Renal cortical epithelial cell (primary cell): ENCODE measurements at places on chromosomes 6 and 20. TPM values are rescaled to one million over a fixed set of nuclear protein-coding genes. Genes with fewer than 3 reads are reported as not detected.

- no peak for DNase-seq
Observed at GRCh38 chr6:19827247-19827646, 9.9 kb upstream of the ID4 start.

Gene PLCB1
- 0.17 and 2.0 TPM in 2 replicates for total RNA-seq

DNA sequence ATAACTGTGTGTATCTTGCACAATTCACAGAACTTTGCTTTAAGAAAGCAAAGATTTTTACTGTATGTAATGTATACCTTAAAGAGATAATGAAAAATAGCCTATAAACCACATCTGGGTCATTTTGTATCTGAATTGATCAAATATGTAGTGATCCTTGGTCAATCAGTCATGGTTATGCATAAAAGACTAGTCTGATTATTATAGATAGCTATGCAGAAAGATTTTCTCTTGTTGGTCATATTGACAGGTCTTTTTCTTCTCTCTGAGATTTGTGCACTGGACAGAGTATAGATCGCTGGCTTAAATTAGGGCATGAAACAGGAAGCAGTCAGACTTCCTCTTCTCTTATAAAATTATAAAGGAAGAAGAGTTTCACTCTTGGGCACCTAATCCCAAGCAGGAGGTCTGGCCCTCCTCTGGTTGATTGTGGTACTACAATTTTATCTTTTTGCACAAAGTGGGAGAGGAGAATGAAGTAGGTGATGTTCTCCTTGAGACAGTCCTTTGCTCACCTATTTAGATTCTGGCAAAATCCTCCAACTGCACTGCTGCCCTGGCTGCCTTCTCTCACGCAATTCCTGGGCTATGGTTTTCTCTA is 380.9 kb upstream of the RGS17 start:
- peak; percentile 15 for DNase-seq

GRCh38 chr6:142856624-142857232 is 88.2 kb downstream of the HIVEP2 start:
- no peak for DNase-seq

DNA sequence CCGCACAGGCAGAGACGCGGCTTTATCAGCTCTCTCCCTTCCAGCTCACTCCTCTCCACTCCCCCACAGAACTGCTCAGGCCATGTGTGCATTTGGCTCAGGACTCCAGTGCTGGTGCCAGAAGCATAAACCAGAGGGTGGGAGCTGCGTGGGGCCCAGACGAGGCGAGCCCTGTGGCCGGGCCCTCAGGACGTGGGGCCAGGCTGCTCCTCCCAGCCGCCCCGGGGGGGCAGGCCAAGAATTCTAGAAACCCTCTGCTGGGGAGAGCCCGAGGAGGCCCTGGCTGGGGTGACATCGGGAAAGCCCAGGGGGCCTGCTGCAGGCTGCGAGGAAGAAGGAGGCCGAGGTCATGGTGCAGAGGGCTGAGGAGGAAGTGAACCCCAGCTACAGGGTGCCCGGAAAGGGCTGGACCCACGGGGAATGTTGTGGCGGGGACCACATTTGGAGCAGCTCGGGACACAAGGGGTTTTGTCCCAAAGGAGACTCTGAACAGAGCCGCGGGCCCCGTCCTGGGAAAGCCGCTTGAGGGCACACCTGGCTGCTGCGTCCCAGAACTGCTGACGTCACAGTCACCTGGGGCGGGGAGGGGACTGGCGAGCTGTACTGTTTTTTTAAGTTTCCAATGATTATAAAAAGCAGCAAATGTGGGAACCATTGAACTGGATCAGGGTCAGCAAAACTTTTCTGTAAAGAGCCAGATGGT is 107.1 kb downstream of the BANF2 start:
- DNase-seq, result no peak

Gene CST5
- total RNA-seq, result not detected in 2 replicates

Gene LST1
- not detected in 2 replicates for total RNA-seq

Gene TMEM217
- 5.7 and 13.0 TPM in 2 replicates for total RNA-seq

Gene SUMO4
- 3.2 TPM in 1 of 2 replicates, not detected in the other for total RNA-seq

GRCh38 chr6:48084201-48084600 is 26.8 kb downstream of the PTCHD4 start:
- DNase-seq, result no peak

Gene PLG
- not detected in 2 replicates for total RNA-seq

Gene ZSCAN23
- 1.9 and 10.0 TPM in 2 replicates for total RNA-seq

GRCh38 chr6:148677594-148678476 is 69.0 kb upstream of the UST start:
- no peak for DNase-seq

Gene MYMX
- total RNA-seq, result not detected in 2 replicates

GRCh38 chr20:49987015-49987867 is 4.5 kb downstream of the SNAI1 start:
- peak; percentile 44 for DNase-seq

- no peak for DNase-seq
Observed at GRCh38 chr6:104572901-104573300, 286.8 kb downstream of the HACE1 start.

DNA sequence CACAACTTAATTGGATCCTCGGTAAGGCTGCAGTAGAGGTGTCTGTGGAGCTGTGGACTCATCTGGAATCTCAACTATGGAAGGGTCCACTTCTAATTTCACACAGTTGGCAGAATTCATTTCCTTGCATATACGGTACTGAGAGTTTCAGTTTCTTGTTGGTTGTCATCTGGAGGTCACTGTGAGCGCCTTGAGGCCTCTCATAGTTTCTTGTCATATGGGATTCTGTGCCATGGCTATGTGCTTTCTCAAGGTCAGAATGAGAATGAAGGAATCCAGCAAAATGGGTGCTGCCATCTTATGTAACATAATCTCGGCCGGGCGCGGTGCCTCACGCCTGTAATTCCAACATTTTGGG is 298.2 kb downstream of the DOK5 start:
- DNase-seq, result no peak

- no peak for DNase-seq
Observed at GRCh38 chr6:3456395-3456897, 404 bp downstream of the SLC22A23 start.

Gene PRICKLE4
- total RNA-seq, result 0.52 and 1.7 TPM in 2 replicates

DNA sequence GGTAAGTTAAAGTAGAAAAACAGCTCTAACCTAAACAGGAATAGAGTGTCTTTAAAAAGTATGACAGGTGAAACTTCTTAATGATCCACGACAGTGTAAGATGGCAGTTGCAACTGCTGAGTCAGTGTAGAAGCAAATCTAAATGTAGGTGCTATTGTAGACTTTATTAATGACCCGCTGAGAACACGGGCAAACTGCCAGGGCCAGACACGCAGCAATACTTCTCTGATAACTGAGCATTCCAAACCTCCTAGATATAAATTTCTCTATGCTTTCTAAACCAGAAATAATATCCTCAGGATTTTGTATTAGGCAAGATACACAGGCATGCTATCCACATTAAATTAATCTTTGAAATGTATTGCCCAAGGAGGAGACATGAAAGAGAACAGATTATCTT is 1076.4 kb downstream of the HACE1 start:
- peak; percentile 3 for DNase-seq

GRCh38 chr6:106177786-106178185 is 91.7 kb downstream of the PRDM1 start:
- no peak for DNase-seq

DNA sequence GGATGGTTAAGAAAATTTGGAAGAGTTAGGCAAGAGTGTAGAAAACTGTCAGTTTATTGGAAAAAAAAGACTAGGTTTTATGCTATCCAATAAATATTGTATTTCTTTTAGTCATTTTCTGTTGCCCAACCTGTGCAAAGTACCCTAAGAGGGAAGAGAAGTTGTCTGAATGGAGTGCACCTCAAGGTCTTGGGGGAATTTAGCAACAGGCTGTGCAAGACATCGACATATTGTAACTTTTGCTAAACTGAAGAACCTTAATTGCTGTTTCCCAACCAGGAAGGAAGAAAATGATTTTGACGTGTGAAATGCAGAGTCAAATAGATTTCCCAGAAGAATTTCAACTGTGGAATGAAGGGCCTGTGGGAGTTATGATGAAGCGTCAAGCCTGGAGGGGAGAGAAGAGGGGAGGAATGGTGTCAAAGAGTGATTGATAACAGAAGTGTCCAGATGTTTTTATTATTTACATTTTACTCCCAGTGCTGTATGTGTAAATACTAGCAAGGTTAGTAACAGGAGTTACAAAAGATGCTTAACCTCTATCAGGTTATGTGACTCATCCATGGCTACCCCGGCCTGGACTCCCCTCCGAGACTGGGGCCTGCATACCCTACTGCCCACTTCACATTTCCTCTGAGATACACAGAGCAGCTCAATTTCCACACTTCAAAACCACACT is 246.8 kb downstream of the MYLK4 start:
- DNase-seq, result peak; percentile 48

GRCh38 chr6:34223381-34223955 is 13.2 kb upstream of the HMGA1 start:
- DNase-seq, result no peak

DNA sequence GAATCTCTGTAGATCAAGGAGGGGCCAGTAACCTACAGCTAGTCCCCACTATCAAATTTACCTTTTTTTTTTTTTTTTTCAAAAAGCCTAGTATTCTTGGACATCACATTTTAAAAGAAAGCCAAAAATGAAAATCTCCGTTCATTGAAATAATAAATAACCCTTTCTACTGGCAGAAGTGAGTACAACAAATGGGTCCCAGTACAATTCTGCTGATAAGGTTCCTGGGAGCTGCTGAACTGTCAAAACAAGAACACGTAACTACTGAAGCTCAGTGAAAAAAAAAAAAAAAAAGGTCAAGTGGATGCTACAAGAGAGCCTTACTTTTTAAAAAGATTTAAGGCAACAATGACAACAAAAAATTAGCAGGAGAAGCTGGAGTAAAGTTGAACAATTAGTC is 464.9 kb downstream of the EPM2A start:
- no peak for DNase-seq

Gene SIRPD
- total RNA-seq, result not detected in 2 replicates

DNA sequence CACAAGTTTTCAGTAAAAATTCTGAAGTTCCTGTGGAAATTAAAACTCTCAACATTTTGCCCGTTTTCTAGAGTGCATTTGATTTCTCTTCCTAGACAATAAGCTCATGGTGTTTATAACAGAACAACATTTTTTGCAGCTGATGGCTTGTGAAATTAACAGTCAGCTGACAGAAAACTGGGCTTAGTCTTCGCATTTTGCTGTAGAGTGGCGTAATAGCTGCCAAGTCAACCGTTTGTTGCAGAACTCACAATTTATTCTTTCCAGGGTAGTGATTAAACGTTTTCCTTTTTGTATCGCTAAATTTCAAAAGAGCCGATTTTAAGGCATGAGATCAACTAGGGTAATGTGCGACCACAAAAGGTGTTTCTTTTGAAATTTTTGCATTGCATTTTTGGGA is 1.4 kb downstream of the SPO11 start:
- peak; percentile 26 for DNase-seq

Gene ADGB
- total RNA-seq, result not detected in 2 replicates

GRCh38 chr6:12845224-12846004 is 128.8 kb downstream of the PHACTR1 start:
- DNase-seq, result no peak

DNA sequence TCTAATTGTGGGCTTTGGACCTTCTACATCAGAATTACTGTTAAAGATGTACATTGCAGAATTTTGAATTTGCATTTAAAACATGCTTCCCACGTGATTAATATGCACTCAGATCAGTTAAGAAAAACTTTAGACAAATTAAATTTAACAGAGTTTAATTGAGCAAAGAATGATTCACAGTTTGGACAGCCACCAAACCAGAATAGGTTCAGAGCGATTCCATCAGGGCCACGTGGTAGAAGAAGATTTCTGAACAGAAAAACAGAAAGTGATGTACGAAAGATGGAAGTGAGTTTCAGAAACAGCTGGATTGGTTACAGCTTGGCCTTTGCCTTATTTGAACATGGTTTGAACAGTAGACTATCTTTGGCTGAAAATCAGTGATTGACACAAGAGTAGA is 704.2 kb upstream of the MAP3K7 start:
- DNase-seq, result peak; percentile 25

GRCh38 chr6:38378801-38379200 is 260.9 kb downstream of the BTBD9 start:
- DNase-seq, result peak; percentile 29

Gene LHFPL5
- 0.10 TPM in 1 of 2 replicates, not detected in the other for total RNA-seq

Gene BIRC7
- 0.15 TPM in 1 of 2 replicates, not detected in the other for total RNA-seq

Gene PACSIN1
- total RNA-seq, result under 0.01 TPM in 1 of 2 replicates, not detected in the other

GRCh38 chr6:75802366-75802765 is 53.3 kb downstream of the MYO6 start:
- peak; percentile 45 for DNase-seq

DNA sequence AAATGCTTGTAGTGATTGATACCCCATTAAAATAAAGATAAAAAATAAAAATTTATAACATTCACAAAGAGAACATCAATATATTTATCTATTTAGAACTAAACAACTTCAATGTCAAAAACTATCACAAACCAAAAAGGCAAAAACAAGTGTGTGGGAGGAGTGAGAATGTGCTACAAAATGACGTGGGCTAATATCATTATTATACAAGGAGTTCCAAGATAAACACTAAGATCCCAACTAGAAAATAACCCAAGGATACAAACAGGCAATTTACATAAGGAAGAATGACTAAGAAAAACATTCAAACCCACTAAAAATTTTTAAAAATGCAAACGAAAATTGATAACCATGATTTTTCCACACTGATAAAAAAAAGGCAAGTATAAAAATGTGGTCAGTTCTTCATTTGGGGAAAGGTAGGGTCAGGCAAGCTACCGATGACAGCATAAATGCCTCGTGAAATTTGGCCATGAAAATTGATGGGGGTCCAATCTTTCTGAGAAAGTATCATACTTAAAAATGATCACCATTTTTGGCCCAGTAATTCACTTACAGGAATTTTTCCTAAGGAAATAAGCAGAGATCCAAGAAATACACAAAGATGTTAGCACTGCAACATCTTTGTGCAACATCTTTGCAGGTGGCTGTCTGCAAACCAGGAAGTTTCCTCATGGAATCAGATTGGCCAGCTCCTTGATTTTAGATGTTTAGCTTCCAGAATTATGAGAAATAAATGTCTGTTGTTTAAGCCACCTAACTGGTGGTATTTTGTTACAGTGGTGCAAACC is 140.2 kb downstream of the TMEM200A start:
- no peak for DNase-seq

Gene SOX18
- 0.05 and 0.17 TPM in 2 replicates for total RNA-seq

- no peak for DNase-seq
Observed at GRCh38 chr6:17099401-17100059, 2.3 kb upstream of the STMND1 start.

DNA sequence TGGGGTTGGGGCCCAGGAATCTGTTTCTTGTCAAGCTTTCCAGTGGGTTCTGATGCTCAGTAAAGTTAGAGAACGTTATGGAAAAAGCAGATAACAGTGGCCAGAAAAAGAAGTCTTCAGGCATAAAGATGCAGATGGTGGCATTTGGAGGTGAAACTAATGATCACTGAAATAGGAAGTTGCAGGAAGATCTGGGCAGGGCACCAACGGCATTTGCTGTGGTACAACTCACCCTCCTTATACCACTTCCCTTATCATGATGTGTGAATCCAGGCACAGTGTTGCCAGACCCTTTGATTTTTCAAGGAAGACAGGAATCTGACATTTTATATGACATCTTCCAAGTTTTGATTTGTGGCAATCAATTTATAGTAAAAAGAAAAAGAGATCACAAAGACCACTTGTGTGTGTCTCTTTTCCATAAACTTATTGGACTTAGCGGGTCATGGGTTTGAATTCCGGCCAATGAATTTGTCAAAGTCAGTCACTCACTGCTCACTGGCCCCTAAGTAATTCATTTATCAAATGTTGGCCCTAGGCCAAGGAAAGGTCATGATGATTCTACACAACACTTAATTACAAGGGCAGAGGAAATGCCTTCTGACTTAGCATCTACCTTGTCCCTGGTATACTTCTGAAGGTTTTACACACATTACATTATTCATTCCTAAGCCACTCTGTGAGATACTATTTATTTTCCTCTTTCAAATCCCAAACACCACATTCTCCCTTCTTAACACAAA is 37.6 kb downstream of the LAMP5 start:
- DNase-seq, result peak; percentile 83

Gene ANKRD66
- total RNA-seq, result not detected in 2 replicates

Gene NHSL1
- 11.8 and 38.0 TPM in 2 replicates for total RNA-seq
